Left colon (tissue), 2 donors: ENCODE measurements at places on chromosomes 3 and 15. TPM values are rescaled to one million over a fixed set of nuclear protein-coding genes. Genes with fewer than 3 reads are reported as not detected.

C3orf49 gene
- not detected for total RNA-seq

CYP8B1 gene
- total RNA-seq, result not detected

IL17RD gene
- total RNA-seq, result 0.85 TPM

TMEM158 gene
- total RNA-seq, result 2.2 TPM

LMAN1L gene
- not detected for total RNA-seq

VEPH1 gene
- 7.8 TPM for total RNA-seq

LCTL gene
- not detected for total RNA-seq

PLSCR2 gene
- 2.7 TPM for total RNA-seq

DAZL gene
- total RNA-seq, result not detected

QTRT2 gene
- 19.5 TPM for total RNA-seq

APOD gene
- total RNA-seq, result 27.4 TPM

DNA sequence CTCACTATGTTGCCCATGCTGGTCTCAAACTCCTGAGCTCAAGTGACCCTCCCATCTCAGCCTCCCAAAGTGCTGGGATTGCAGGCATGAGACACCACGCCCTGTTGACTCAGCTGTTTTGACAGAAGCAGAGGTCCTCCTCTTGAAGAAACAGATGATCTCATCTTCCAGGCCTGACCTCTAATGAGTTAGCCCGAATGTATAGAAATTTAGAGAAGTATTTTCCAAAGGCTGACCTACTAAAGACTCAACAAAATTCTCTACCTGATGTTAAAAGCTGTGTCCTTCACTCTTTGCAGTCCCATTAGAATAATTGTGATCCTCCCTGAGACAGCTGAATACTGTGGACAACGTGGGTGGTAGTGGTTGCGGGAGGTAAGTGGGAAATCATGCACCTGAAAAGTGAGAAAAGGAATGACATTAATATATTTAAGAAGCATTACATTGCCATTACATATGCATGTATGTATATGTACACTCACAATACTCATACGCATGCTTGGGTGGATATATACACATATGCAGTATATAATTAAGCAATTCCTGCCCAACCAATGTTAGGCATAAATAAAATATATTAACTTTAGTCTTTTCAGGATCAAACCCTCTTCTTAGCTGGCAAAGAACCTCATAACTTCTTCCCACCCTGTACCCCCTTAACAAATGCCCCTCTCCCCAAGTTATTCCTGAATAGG, 204.6 kb upstream of the NR2F2 start:
- no peak for DNase-seq

DNA sequence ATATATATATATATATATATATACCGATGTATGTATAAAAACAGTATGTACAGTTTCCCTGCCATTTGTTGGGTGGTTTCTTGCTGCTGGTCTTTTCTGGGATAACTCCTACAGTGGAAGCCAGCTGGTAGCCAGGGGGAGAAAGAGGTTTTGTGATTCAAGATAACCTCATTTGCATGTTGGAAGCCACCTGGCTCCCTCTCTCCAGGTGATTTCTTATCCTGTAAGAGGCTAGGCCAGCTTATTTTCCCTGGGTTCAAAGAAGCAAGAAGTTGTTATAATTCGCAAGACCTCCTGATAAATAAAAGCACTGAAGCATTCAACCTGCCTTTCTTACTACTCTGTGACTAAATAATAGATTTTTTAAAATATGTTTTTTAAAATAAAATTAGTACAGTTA, 443.3 kb downstream of the VGLL3 start:
- DNase-seq, result no peak

GRCh38 chr15:55108858-55109518, 87.8 kb downstream of the RSL24D1 start:
- DNase-seq, result peak; percentile 29

GRCh38 chr15:27863000-27863399, 236.1 kb downstream of the OCA2 start:
- DNase-seq, result no peak

- DNase-seq, result no peak
Measured at GRCh38 chr3:102259663-102260062, 175.2 kb upstream of the ZPLD1 start.

- DNase-seq, result no peak
Measured at GRCh38 chr15:69718916-69719315, 266.3 kb downstream of the RPLP1 start.

DNA sequence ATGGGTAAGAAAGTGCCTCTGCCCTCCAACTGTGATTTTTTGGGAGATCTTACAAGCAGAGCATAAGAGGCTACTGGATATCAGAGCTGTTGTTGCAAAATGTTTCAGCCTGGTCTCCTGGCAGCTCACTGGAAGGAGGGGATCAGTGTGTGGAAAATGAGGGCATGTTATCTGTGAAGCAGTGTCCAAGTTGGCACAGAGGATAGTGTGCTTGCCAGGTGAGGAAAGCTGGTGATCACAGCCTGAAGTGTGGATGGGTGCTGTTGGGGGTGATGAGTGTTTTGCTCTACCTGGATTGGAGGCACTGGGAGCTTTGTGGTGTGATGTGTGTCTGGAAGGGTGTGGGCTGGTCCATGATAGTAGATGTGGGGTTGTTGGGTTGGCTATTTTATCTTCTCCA, 69.3 kb downstream of the MCTP2 start:
- DNase-seq, result no peak

- DNase-seq, result no peak
Measured at GRCh38 chr3:33380653-33381052, 59.6 kb downstream of the UBP1 start.

DNA sequence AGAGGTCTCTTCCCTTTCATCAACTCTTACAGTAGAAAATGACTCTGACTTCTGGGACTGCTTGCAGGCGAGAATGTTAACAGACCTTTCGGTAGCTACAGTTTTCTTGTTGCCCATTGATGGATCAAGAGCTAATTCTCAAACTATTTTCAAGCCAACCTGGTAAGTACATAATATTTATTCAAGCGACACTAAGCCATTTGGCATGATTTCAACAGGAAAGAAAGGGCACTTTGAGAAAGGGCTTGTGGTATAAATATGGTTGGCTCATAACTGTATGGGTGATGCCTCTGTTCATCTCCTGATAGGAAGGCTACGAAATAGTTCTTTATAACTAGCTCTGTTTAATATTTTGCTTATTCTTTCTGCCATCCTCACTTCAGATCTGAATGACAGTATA, 196.2 kb upstream of the CNTN4 start:
- no peak for DNase-seq

DNA sequence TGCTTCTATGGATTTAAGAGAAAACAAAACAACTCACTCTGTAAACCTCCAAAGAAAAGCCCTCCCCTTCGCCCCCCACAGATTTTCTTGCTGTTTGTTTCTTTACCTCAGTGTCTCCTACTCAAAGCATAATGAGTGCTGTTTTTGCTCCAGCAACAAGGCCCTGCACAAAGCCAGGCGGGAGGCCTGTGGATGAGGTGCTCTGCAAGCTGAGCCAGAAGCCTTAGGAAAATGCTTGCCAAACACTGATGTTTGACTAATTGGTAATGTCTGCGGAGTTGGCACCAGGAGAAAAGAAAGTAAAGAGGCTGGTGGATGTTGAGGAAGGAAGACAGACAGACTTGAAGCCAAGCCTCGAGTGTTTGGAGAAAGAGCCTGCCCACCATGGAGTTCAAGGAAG, 99.7 kb downstream of the RARB start:
- DNase-seq, result no peak

GRCh38 chr15:95912280-95912625, 418.2 kb upstream of the NR2F2 start:
- no peak for DNase-seq

DNA sequence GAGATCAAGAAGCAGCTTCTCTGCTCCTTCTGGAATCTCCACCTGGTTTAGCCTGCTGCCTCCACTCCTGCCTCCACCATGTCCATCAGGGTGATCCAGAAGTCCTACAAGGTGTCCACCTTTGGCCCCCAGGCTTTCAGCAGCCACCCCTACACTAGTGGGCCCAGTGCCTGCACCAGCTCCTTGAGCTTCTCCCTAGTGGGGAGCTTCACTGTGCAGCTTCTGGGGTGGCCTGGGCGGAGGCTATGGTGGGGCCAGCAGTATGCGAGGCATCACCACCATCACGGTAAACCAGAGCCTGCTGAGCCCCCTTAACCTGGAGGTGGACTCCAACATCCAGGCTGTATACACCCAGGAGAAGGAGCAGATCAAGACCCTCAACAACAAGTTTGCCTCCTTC, 2.4 kb upstream of the KPNA4 start:
- DNase-seq, result no peak
